ENCODE measurements at places on chromosomes 1 and 21.

GRCh38 chr1:12513181-12513580 is 104.8 kb downstream of the DHRS3 start:
- no peak for DNase-seq

DNA sequence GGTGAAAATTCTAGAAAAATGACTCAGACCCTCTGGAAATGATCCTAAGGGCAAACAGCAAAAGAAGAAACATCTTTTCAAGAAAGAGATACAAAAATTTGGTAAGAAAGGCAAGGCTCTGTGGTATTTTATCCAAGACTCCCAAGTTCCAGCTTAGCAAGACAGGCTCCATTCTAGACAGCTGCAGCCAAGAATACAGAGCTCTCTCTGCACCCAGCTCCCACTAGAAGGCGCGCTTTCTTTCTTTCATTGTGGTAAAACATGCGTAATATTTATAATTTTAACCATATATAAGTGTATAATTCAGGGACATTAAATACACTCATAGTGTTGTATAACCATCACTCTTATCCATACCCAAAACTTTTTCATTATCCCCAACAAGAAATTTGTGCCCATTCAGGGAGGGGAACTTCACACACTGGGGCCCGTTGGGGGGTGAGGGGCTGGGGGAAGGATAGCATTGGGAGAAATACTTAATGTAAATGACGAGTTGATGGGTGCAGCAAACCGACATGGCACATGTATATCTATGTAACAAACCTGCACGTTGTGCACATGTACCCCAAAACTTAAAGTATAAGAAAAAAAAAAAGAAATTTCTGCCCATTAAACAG is 2.2 kb upstream of the HFM1 start:
- DNase-seq, result peak; percentile 8

DNA sequence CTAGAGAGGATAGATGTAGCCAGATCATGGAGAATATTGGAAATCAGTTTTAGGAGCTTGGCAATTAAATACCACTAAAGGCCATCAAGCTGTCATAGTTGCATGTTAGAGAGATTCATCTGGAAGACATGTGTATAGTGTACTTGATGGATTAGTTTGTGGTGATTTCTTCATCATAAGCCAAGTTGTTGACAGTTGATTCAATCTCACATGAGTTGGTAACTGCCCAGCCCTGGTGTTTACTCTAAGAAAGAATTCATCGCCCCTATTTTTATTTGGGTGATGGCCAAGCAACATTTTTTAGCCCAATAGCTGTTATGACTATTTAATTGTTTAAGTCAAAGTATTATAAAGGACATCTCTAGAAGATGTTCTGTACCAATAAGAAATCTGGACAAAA is 737.6 kb downstream of the PLA2G4A start:
- DNase-seq, result no peak

GRCh38 chr1:156858555-156858956 is 361 bp downstream of the INSRR start:
- DNase-seq, result no peak

- DNase-seq, result no peak
Measured at GRCh38 chr1:206041640-206042039, 11.3 kb upstream of the RHEX start.

DNA sequence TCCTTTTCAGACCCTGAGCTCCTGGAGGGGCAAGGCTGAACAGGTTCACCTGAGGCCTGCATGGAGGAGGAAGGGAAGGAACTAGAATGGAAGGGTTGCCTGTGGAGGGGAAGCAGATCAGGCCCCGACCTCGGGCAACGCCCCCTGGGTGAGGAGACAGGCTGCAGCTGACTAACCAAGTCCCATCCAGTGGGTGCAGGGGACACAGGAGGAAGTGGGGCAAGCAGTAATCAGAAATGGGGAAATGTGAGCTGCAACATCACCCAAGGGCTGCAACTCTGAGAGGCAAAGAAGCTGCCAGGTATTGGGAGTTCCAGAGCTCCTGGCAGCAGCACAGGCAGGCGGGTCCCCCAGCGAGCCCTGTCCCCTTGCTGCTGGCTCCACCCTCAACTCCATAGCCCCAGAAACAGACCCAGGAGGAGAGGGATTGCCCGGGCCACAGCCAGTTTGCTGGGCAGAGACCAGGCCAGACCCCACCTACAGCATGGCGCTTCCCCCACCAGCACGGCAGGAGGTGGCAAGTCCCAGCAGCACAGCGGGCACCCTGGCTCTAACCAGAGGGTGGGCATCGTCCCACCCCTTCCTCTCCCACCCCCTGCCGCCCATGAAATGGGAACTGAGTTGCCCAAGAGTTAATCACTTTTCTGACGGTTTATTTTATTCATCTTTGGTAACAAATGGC is 38.5 kb downstream of the MRPL37 start:
- DNase-seq, result no peak

GRCh38 chr21:26100573-26100972 is 70.0 kb downstream of the APP start:
- DNase-seq, result no peak

- DNase-seq, result no peak
Measured at GRCh38 chr1:172976222-172977041, 74.3 kb downstream of the TNFSF18 start.

DNA sequence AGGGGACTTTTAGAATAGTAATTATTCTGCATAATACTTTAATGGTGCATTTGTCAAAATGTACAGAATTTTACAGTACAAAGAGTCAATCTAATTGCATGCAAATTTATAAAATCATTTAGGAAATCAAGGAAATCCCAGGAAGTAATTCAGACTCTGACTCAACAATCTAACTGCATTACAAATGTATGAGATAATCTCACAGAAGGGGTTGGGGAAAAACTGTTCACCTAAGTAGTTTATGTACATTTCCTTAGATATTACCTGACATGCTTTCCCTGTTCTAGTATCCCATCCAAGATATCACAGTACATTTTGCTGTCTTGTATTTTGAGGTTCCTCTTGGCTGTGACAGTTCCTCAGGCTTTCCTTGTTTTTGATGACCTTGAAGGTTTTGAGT is 4.7 kb downstream of the CRB1 start:
- DNase-seq, result no peak

DNA sequence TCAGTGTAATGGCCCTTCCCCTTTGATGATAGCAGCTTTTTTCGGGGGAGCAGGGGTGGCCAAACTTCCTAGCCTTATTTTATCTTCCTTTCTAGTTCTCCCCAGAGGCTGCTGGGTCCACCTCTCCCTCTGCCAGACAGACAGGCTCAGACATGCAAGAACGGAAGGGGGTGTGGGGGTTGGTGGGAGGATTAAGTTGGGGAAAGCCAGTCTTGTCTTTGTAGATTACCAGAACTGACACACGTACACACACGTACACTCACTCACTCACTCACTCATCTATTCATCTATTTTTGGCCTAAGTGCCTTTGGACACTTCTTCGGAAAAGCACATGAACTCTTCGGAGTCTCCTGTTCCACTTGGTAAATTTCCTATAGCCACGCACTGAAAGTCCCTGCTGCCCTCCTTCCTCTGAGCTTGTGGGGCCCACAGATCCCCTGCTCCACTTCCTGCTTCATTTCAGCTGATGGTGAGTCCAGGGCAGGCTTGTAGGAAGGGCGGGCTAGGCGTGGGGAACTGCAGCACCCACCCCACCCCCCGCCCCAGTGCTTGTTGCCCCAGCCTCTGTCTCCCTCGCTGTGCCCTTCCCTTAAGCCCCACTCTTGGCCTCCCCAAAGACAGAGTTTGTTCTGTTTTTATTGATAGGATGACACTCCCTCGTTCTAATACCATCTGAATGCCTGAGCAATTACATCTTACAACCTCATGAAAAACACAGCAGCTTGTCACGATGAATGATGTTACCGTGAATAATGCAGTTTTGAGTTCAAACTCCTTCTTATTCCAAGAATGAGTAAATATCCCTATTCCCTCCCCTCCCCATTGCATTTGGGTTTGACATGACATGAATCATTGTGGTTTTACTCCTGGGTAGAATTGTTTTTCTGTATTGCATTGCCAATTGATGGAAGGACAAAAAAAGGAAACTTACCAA is 60.7 kb upstream of the ATP5PO start:
- DNase-seq, result peak; percentile 86

DNA sequence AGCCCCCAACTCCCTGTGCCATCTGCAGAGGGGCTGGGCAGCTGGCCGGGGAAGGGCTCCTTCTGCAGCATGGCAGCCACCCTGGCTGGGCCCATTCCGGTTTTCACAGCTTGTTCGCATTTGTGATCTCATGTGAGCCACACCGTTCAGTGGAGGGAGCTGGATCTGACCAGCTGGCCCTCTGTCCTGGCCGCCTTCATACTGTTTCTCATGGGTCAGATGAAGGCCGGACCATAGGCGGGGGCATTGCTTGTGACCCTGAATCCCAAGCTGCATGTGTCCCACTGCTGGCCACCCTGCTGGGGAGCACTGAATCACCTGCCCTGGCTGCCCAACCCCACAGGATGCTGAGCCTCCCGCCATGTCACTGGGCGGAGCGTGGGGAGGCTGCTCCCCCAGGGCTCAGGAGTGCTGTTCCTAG is 36.4 kb upstream of the PRSS38 start:
- DNase-seq, result no peak

DNA sequence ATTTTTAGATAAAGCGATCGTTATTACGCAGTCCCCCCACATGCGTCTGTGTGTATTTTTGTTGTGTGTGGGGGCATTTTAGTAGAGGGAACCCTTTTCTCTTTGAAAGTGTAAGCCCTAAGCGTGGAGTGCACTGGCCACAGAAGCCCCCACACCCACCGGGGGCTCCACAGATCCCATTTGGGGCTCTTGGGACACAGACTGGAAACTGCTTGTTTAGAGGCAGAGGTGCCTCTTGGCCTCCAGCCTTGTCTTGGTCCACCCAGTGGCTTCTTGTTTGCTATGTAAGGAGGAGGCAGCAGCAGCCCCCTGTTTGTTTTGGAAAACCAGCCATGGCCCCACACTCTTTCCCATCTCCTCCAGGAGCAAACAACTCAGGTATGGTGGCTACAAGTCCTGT is 42.8 kb downstream of the SLC37A1 start:
- DNase-seq, result no peak

- DNase-seq, result no peak
Measured at GRCh38 chr1:54096877-54097240, 43.5 kb downstream of the TCEANC2 start.

DNA sequence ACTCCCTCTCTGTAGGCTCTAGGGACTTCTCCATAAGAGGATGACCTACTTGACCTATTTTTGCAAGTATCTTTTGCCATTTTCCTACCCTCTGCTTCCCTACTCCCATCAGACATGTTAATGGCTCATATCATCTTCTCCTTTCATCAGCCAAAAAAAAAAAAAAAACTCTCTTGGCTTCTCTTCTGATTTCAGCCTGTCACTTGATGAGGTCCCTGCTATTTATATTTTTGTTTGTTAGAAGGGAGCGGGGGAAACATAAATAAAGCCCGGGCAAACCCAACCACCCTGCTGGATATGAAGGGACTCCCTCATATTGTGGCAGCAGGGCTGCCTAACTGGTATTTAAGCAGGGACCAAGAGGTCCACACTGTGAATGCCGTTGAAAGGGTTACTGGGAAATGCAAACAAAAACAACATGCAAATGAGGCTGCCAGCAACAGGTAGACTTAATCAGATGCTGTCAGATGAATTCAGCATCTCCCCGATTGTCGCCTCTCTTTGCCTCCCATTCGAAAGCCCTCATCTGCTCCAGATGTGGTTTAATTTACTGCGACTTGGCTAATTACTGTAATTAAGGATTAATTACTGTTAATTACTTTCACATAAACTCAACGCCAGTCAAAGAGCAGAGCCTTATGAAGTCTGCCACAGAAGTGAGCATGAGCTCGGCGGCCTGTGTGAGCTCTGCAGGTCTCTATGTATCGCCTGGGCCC is 172.3 kb downstream of the PBX1 start:
- DNase-seq, result no peak

DNA sequence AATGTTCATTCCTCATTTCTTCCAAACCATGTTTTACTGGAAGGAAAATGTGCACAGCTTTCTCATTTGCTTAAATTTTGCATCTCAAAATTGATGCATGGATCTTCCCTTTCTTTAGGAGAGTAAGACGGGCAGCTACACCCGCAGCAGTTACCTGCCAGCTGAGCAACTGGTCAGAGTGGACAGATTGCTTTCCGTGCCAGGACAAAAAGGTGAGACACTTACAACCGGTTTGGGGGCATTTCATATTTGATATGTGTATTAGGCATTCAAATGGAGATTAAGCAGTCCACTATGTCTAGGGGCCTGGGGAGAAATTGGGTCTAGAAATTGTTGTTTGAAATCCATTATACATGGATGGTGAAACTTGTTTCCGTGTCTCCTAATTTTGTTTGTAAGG is 12.9 kb downstream of the C8A start:
- DNase-seq, result no peak

- no peak for DNase-seq
Measured at GRCh38 chr1:222109836-222110235, 367.9 kb upstream of the DUSP10 start.

- DNase-seq, result no peak
Measured at GRCh38 chr1:185094761-185095160, 49.4 kb downstream of the RNF2 start.

- DNase-seq, result no peak
Measured at GRCh38 chr1:230836793-230837192, 31.5 kb downstream of the C1orf198 start.

DNA sequence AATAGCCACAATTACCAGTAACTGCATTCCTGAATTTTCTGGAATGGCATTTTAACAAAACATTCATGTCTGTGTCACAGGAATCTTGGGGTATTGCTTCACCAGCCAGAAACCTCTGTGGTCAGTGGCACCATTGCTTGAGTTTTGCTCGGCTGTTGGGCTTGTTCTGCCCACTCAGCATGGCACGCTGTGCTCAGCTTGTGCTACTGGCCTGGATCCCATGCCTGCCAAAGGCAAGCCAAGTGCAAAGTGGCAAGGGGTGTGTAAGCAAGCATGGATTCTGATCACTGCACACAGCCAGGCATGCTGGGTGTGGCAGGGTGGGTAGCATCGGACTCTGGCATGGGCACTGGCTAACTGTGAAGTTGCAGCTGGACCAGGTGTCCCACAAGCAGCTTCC is 1150.9 kb downstream of the MRPL39 start:
- DNase-seq, result no peak

- DNase-seq, result no peak
Measured at GRCh38 chr1:248871837-248872401, 13.0 kb upstream of the ZNF692 start.

DNA sequence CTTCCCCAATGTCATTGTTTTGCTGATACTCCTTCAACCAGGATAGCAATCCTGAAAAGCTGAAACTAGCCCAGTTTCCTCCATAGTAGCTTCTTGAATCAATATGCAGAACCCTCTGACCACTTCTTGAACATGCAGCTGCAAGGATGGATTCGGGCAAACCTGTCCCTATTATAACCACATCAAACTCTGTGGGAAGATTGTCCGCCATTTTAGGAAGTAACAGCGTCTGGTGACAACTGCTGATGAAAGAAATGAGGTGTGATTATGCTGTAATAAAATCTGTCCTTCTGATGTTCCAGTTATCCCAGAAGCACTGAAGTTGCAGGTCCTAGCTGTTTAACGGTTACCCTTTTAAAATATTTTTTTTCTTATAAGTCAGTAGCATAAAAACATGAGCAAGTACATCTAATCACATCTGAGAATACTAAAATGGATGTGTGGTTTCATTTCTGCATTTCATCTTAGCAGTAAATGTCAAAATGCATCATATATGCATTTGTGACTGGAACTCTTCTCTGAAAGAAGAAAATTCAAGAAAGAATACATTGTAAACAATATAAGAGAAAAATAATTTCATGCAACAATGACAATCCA is 4.5 kb downstream of the CHML start:
- DNase-seq, result no peak

- no peak for DNase-seq
Measured at GRCh38 chr1:40344597-40344996, 27.5 kb upstream of the COL9A2 start.

GRCh38 chr1:153685544-153686340 is 7.3 kb downstream of the NPR1 start:
- no peak for DNase-seq
